ENCODE measurements at places on chromosomes 13 and 19. TPM values are rescaled to one million over a fixed set of nuclear protein-coding genes. Genes with fewer than 3 reads are reported as not detected.

CCL25 gene
- total RNA-seq: not detected

DNA sequence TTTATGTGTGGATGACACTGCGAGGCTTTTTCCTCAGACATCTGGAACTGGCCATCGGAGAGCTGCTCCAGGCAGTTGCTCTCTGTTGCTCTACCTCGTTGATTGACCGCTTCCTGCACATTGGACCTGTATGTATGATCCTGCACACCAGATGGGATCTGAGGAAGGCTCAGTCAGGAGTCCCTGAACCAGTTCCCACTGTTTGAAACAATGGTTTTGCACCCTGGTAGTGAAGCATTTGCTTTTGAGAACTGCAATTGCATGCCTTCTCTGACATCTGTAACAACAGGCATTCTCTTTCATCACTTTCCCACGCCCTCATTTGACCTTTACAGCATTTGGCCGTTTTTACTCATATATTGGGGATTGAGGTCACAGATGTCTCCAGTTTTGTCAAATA is 61.1 kb upstream of the NPAS1 start:
- H3K4me3 ChIP-seq: no peak overlapping the region
- H3K4me1 ChIP-seq: peaks cover 60% of the 10 kb centered on the region
- no peaks in the 10 kb centered on the region for H3K27me3 ChIP-seq
- no peak overlapping the region for H3K27ac ChIP-seq
- no peak for DNase-seq
- H3K36me3 ChIP-seq: no peaks in the 10 kb centered on the region

DNA sequence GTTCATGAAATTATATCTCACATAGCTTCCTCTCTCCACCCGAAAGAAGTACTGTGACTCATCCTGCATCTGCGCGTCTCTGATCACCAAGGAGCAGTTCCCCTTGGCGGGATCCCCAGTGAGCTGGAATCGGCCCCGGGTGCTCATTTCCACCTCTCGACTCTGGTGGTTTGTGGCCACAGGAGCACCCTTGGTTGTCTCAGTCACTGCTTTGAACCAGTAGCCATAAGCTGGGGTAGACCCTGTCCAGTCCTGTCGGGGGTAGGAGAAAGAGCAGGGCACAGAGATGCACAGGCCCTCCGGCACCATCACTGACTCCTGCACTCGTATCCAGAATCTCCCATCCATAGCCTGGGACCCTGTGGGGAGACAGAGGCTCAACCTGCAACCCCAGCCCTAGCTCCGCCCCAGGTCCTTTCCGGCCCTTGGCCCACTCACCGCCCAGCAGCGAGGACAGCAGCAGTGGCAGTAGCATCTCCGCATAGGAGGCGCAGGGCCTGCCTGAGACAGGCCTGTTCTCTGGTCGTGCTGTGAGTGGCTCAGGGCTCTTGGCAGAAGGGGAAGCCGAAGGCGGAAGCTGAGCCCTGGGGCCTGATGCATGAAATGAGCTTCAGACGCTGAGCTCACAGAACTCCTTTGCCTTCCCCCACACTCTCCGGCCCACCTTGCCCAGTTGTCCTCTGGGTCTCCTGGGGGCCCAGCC is at the start of gene SIGLEC10:
TSS of gene SIGLEC10 (minus strand) at position 536 of the 703 bp plus-strand sequence. CDS start at position 475, 61 bp downstream.
- H3K27ac ChIP-seq: no peak within 1 kb of the TSS
- H3K4me3 ChIP-seq: no peak within 1 kb of the TSS
- peak; percentile 44 for DNase-seq

- peaks cover 33% of the 10 kb centered on the region for H3K4me1 ChIP-seq
- H3K36me3 ChIP-seq: no peaks in the 10 kb centered on the region
- no peak overlapping the region for H3K4me3 ChIP-seq
- no peak overlapping the region for H3K27ac ChIP-seq
Observed at GRCh38 chr19:3140667-3141038, 4.8 kb downstream of the GNA15 start.

GRCh38 chr19:3378352-3379150 is 12.2 kb downstream of the NFIC start:
- peaks cover 11% of the 10 kb centered on the region for H3K36me3 ChIP-seq
- H3K4me3 ChIP-seq: no peak overlapping the region
- no peak for DNase-seq
- H3K27me3 ChIP-seq: no peaks in the 10 kb centered on the region
- H3K4me1 ChIP-seq: peaks cover 81% of the 10 kb centered on the region
- peak overlapping the region; percentile 89 for H3K27ac ChIP-seq

DNA sequence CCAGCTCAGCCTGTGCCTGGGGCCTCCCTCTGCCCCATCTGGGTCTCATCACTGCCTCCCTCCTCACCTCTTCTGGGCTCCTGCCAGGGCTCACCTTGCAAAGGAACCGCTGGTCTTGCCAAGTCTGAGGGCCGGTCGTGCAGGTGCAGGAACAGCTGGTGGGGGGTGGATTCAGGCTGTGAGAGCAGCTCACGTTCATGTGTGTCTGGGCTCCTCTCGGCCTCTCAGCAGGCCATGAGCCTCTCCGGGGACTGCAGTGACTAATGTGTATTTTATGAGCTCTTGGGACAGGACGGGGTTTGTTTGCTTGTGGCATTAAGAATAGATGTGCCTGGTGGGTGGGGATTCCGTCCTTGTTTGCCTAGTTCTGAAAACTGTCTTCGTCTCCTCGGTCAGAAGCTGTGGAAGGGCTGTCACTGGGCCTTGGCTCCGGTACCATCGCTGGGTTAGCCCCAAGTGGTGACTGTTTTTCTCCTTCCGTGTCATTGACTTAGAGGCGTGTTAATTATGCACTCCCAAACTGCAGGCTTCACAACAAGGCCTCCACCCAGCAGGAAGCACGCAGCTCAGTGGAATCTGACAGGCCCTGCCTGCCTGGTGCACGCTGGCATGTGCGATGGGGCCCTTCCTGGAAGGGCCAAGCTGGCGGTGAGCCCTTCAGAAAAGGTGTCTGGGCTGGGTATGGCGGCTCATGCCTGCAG is 77.6 kb downstream of the KDM4B start:
- no peak for DNase-seq
- H3K4me1 ChIP-seq: peaks cover 46% of the 10 kb centered on the region
- no peak overlapping the region for H3K4me3 ChIP-seq
- peaks cover 47% of the 10 kb centered on the region for H3K36me3 ChIP-seq
- peak overlapping the region; percentile 27 for H3K27ac ChIP-seq

DNA sequence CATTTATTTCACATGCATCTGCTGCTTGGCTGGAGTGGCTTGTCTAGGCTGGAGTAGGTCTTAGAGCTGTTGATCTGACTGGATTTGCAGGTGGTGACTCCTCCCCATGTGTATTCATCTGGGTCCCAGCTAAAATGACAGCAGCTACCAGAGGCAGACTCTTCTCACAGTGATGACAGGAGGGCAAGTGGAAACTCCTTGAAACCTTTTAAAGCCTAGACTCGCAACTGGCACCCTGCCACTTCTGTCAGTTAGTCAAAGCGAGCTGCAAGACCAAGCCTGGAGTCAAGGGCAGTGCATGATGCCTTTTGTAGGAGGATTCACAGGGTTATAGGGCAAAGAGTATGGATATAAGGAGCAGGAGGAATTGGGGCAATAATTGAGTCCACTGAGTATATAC is 65.2 kb downstream of the TEX26 start:
- DNase-seq: peak; percentile 47
- H3K36me3 ChIP-seq: no peaks in the 10 kb centered on the region
- H3K27ac ChIP-seq: no peak overlapping the region
- H3K27me3 ChIP-seq: peaks cover 74% of the 10 kb centered on the region
- H3K4me1 ChIP-seq: peaks cover 8% of the 10 kb centered on the region
- H3K4me3 ChIP-seq: no peak overlapping the region

- H3K36me3 ChIP-seq: peaks cover 23% of the 10 kb centered on the region
- H3K4me1 ChIP-seq: peaks cover 51% of the 10 kb centered on the region
- peak; percentile 95 for DNase-seq
- H3K27me3 ChIP-seq: no peaks in the 10 kb centered on the region
Observed at GRCh38 chr13:91348906-91349435, 1.5 kb downstream of the MIR17HG start.

DNA sequence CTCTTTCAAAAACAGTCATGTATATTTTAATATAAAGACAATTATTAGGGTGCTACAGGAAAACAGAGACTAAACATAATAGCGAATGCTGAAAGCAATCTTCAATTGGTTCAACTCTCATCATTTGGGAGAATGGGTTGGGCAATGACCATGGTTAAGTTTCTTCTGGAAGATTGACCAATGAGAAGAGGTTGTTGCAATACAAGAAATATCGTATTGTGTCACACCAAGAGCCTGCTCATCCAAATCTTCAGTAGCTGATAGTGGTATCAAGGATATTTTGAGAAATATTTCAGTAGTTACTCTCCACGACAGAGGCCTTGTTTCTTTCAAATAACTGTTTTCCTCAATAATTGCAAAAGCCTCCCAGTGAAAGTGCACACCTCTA is 83.0 kb upstream of the FNDC3A start:
- no peak overlapping the region for H3K27ac ChIP-seq
- peaks cover 7% of the 10 kb centered on the region for H3K4me1 ChIP-seq
- H3K36me3 ChIP-seq: no peaks in the 10 kb centered on the region
- H3K4me3 ChIP-seq: no peak overlapping the region
- no peak for DNase-seq
- H3K27me3 ChIP-seq: no peaks in the 10 kb centered on the region

Measured in left ventricle myocardium inferior (tissue), 1 donor.